ENCODE measurements at places on chromosomes 1 and 21.

DNA sequence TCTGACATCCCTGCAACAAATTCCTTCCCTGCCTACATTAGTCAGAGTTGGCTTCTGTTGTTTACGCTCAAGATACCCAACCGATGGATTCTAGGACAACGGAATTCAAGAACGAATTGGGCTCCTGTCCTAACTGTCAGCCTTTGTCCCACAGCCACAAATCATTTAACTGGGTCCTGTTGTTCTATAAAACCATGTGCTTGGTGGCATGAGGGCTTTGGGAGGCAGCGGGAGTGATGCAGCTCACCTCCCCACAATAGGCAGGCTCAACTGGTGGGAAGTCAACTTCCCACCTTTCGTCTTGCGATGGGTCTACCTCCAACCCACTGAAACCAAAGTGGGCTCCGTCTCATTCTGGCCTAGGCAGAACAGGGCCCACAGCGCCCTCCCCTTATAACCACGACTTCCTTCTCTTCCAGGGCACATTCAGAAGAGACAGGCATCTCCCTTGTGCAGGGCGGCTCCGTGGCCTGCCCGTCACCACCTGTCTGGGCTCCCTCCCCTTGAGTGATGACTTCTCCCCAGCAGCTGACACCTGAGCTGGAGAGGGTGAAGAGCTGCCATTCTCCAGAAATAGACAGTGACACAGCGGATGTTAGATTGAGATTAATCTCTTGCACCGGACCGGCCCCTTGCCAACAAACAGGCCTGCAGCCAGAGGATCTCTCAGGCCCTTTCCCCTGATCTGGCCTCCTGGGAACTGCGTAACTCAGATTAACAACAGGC lies 26.5 kb downstream of the LRRC38 start:
- H3K27ac ChIP-seq, result no peak overlapping the region
- H3K36me3 ChIP-seq, result no peaks in the 10 kb centered on the region
- no peaks in the 10 kb centered on the region for H3K4me1 ChIP-seq
- DNase-seq, result peak; percentile 23

GRCh38 chr1:197776351-197777105 lies 1.2 kb upstream of the DENND1B start:
- peak; percentile 93 for DNase-seq
- peaks cover 44% of the 10 kb centered on the region for H3K4me1 ChIP-seq
- no peaks in the 10 kb centered on the region for H3K27me3 ChIP-seq
- H3K36me3 ChIP-seq, result no peaks in the 10 kb centered on the region
- no peak overlapping the region for H3K4me3 ChIP-seq

DNA sequence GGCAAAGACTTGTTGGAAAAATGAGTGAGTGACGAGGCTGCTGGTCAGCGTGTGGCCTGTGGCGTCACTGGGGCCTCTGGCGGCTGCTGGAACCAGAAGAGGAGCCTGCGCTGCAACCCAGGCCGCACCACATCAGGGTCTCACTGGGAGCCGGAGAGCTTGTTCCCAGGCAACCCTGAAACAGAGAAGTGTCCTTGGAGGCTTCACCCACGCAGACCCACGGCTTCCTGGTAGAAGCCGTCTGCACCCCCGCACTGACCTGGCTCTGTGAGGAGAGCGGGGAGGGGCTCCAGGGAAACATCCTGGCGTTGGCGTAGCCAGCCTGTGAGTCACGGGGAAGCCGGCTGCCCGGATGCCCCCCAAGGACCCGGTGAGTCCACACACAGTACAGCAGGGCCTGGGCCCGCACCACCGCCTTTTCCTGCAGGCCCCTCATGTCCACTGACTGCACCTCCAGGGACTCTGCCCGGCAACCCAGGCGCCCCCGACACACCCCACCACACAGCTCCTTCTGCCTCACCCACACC lies 57.4 kb downstream of the COL6A1 start:
- H3K4me3 ChIP-seq, result no peak overlapping the region
- DNase-seq, result no peak
- H3K27ac ChIP-seq, result no peak overlapping the region

DNA sequence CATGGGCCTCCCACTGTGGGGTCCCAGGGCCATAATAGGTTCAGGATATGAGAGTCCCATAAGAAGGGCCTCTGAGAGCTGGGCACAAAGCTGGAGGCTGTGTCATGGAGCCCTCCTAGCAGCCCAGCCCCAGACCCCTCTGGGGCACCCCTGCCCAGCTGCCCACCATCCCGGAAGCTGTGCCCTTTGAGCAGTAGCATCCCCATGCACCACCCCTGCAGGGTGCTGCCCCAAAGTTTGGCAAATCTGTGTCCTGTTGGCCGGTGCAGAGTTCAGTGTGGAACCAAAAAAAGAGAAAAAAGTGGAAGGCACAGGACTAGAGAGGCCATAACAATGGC lies 17.6 kb downstream of the TNNT2 start:
- no peak overlapping the region for H3K27ac ChIP-seq
- H3K4me1 ChIP-seq, result no peaks in the 10 kb centered on the region
- H3K36me3 ChIP-seq, result no peaks in the 10 kb centered on the region
- no peak for DNase-seq

- H3K27ac ChIP-seq, result peak overlapping the region; percentile 3
- DNase-seq, result peak; percentile 17
- no peaks in the 10 kb centered on the region for H3K36me3 ChIP-seq
- peaks cover 10% of the 10 kb centered on the region for H3K27me3 ChIP-seq
- H3K4me1 ChIP-seq, result peaks cover 18% of the 10 kb centered on the region
Measured at GRCh38 chr1:117656202-117656641, 50.4 kb downstream of the TENT5C start.

DNA sequence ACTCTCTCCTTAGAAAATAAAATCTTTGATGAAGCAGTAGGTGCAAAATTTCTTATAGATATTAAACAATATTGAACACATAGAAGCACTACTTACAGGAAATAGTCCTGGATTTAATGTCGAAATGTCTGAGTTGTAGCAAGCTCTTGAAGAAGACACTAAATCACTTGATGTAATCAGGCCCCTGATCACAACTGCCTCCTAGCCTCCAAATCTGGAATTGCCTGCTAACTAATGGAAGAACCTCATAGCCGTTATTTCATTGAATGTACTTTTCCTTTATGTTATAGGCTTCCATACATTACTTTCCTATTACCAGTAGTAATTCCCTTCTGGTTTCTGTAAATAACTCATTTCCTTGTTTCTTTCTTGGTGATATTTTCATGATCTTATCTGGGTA lies 675.7 kb upstream of the CHRM3 start:
- H3K27me3 ChIP-seq, result no peaks in the 10 kb centered on the region
- no peaks in the 10 kb centered on the region for H3K4me1 ChIP-seq
- H3K4me3 ChIP-seq, result no peak overlapping the region
- peak; percentile 7 for DNase-seq
- no peak overlapping the region for H3K27ac ChIP-seq

- H3K36me3 ChIP-seq, result no peaks in the 10 kb centered on the region
- no peak overlapping the region for H3K27ac ChIP-seq
- H3K4me1 ChIP-seq, result no peaks in the 10 kb centered on the region
- DNase-seq, result no peak
- H3K4me3 ChIP-seq, result no peak overlapping the region
Measured at GRCh38 chr1:119838236-119838635, 27.0 kb upstream of the REG4 start.

GRCh38 chr1:230717251-230717650 lies 3.3 kb upstream of the AGT start:
- no peaks in the 10 kb centered on the region for H3K4me1 ChIP-seq
- no peak overlapping the region for H3K27ac ChIP-seq
- H3K27me3 ChIP-seq, result no peaks in the 10 kb centered on the region
- no peak for DNase-seq
- no peaks in the 10 kb centered on the region for H3K36me3 ChIP-seq

GRCh38 chr21:37936010-37936785 lies 19.9 kb upstream of the KCNJ6 start:
- H3K27me3 ChIP-seq, result no peaks in the 10 kb centered on the region
- no peaks in the 10 kb centered on the region for H3K36me3 ChIP-seq
- H3K4me1 ChIP-seq, result no peaks in the 10 kb centered on the region

DNA sequence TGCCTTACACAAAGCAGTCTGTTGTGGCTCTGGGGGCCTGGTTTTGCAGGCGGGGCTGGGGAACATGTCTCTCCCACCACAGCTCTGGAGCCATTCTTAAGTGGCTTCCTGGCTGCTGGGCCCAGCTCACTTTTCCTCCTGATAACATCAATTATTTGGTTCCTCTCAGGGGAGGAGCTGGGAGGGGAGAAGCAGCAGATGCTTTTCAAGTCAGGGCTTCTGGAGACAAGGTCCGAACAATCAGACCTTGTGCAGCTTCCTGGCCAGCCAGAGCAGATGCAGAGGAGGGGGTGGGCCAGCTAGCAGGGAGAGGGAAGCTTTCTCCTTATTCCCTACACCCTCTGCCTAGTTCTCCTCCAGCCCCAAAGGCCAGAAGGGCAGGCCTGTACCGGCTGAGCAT lies 3.7 kb upstream of the PAQR6 start:
- H3K36me3 ChIP-seq, result peaks cover 52% of the 10 kb centered on the region
- no peaks in the 10 kb centered on the region for H3K27me3 ChIP-seq
- DNase-seq, result peak; percentile 52
- H3K4me1 ChIP-seq, result no peaks in the 10 kb centered on the region
- peak overlapping the region; percentile 36 for H3K4me3 ChIP-seq

GRCh38 chr1:236502579-236502971 lies 21.2 kb upstream of the LGALS8 start:
- H3K4me1 ChIP-seq, result peaks cover 12% of the 10 kb centered on the region
- H3K27me3 ChIP-seq, result no peaks in the 10 kb centered on the region
- no peak for DNase-seq
- H3K27ac ChIP-seq, result peak overlapping the region; percentile 4
- H3K4me3 ChIP-seq, result no peak overlapping the region

DNA sequence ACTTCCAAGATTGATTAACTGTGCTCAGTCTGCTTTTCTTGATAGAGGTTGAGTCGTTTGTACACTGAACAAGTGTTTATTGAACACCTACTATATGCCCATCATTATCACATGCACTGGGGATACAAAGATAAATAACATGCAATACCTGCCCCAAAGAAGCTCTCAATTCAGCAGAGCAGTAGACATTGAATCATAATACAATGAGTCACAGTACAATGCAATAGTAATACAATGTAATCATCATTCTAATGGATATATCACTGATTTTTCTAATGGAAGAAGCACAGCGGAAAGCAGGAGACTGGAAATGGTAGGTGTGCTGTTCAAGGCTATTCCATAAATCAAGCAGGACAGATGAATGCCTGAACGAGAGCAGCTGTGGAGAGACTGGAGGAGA lies 3.7 kb upstream of the SEC16B start:
- H3K4me3 ChIP-seq, result no peak overlapping the region
- no peak for DNase-seq
- H3K36me3 ChIP-seq, result no peaks in the 10 kb centered on the region
- H3K27me3 ChIP-seq, result no peaks in the 10 kb centered on the region
- no peaks in the 10 kb centered on the region for H3K4me1 ChIP-seq

DNA sequence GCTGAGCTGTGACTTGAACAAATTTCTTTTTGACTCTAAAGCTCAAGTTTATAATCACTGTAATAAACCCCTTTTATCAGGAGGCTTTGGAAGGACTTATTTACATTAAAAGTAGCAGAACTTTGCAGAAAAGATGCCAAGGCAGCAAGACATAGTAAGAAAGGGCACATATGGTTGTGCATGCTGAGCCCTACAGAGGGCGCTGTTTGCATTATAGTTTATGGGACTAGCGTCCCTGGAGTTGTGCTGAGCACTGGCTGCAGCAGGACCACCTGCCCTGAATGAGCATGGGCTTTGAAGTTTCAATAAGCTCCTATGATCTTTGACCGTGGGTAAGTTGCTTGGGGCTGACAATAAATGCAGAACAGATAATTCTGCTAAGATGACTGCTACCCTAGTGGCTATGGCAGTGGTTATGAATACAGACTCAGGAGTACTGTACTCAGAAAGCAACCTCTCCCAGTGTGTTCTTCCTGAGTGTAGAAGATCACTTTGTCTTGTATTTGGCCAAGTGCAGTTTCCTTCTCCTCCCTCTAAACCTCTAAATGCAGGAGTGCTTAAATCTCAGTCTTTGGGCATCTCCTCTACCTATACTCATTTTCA lies 45.4 kb upstream of the USP1 start:
- peak; percentile 11 for DNase-seq
- H3K27me3 ChIP-seq, result no peaks in the 10 kb centered on the region
- H3K27ac ChIP-seq, result no peak overlapping the region
- no peaks in the 10 kb centered on the region for H3K4me1 ChIP-seq

DNA sequence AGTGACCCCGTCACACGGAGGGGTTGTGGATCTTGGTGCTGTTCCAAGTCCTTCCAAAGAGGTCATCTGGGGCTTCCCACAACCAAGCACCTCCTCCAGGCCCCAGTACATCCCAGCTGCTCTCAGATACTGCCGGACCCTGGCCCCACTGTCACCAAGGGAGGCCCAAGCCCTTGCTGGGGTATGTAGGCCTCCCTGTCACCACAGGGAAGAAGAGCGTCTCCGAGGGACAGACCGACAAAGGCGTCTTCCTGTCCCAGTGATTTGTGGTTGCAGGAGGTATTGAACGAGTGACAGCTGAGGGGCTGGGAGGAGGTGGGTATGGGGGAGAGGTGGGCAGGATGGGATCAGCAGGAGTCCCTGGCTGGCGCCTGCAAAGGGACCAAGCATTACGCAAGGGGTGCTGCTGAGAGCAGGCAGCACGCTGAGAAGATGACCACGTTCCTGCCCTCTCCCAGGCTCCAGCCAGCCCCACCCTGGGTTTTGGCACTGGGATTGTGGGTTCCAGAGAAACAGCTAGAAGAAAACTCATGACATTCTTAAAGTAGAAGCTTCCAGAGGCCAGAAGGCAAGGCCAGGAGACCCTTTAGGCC lies 29.7 kb downstream of the LRP8 start:
- H3K36me3 ChIP-seq, result no peaks in the 10 kb centered on the region
- H3K27ac ChIP-seq, result no peak overlapping the region
- H3K4me3 ChIP-seq, result no peak overlapping the region
- peaks cover 1% of the 10 kb centered on the region for H3K4me1 ChIP-seq
- DNase-seq, result no peak

GRCh38 chr1:110085671-110086070 lies 15.2 kb upstream of the ALX3 start:
- no peak overlapping the region for H3K27ac ChIP-seq
- DNase-seq, result no peak
- peaks cover 56% of the 10 kb centered on the region for H3K27me3 ChIP-seq
- H3K4me3 ChIP-seq, result no peak overlapping the region
- H3K36me3 ChIP-seq, result no peaks in the 10 kb centered on the region

GRCh38 chr1:24540906-24541710 lies 14.8 kb upstream of the NCMAP start:
- H3K4me3 ChIP-seq, result no peak overlapping the region
- no peaks in the 10 kb centered on the region for H3K27me3 ChIP-seq
- no peak overlapping the region for H3K27ac ChIP-seq
- peaks cover 13% of the 10 kb centered on the region for H3K4me1 ChIP-seq

GRCh38 chr1:62870148-62870547 lies 86.2 kb downstream of the ATG4C start:
- H3K27ac ChIP-seq, result no peak overlapping the region
- H3K36me3 ChIP-seq, result no peaks in the 10 kb centered on the region
- no peak overlapping the region for H3K4me3 ChIP-seq
- no peak for DNase-seq
- H3K27me3 ChIP-seq, result no peaks in the 10 kb centered on the region
- H3K4me1 ChIP-seq, result no peaks in the 10 kb centered on the region

DNA sequence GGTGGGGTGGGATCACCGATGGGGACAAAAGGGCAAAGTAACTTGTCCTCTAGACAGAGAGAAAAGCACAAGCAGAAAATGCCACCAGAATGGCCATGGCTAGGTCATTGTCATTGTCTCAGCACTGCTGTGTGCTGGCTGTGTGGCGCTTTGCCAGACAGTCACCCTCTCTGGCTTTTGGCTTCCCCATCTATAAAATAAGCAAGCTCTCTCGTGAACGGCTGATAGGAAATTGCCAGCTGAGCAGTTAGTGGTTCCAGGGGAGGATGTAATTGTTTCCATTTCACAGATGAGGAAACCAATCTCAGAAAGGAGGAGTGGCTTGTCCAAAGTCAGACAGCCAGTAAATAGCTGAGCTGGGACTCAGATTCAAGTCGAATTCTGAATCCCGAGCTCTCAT lies 32.5 kb downstream of the PADI2 start:
- H3K36me3 ChIP-seq, result no peaks in the 10 kb centered on the region
- H3K27ac ChIP-seq, result no peak overlapping the region
- H3K4me3 ChIP-seq, result no peak overlapping the region
- H3K27me3 ChIP-seq, result no peaks in the 10 kb centered on the region
- H3K4me1 ChIP-seq, result peaks cover 2% of the 10 kb centered on the region

Measured in common myeloid progenitor, CD34-positive (primary cell).